Activated CD4-positive, alpha-beta T cell treated with anti-CD3 and anti-CD28 coated beads, Interleukin-2, amount 50 U/mL, for 4 hours (primary cell): ENCODE measurements at places on chromosomes 3 and 15.

DNA sequence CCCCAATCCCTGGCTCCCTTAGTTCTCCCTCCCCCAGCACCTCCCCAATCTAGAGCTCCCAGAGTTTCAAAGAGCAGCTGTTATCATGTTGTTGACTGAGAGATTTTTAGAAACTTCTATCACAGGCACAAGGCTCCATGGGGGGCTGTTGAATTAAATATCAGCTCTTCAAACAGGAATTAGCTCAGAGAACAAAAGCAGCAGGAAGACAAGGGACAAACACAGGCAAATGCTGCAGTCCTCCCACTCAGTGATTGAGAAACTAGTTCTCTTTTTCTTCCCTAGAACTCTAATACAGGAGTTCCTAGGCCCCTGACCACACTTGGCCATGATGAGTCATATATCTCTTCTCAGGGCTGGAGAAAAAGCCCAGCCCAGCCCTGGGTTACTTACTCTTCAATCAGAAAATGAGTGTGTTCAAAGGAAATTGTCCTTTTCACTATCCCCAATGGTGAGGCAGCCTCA is 262.1 kb downstream of the IGSF11 start:
- DNase-seq: no peak

DNA sequence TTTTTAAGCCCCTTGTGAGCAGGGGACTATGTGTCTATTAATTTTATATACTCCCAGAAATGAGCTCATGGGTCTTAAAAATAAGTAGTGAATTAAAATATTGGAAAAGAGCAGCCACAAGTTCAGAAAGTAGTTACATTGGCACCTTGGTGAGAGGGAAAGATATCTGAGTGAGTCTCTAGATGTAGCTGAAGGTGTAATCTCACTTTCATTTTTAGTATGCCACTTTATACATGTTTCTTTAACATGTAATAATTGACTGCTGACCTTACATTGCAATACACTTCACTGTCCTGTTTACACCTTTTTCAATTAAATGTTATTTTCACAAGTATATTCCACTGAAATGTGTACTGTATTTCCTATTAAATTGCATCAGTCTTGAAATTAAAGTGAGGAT is 12.1 kb upstream of the PAK6 start:
- no peak for DNase-seq

DNA sequence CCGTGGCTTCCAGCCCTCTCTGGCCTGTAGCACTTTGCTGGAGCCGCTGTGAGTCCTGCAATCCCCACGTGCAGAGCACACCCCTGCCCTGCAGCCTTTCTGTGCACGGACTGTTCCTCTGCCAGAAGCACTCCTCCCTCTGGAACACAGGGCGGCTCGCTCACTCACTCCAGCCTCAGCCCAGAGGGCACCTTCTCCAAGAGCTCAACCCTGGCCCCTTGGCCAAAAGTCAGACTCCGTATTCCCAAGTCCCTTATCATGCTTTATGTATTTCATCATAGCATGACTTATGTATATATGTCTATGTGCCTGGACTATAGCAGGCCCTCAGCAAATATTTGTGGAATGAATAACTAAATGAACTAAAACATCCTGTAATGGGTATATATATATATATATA is 63.2 kb downstream of the ASB7 start:
- DNase-seq: no peak

DNA sequence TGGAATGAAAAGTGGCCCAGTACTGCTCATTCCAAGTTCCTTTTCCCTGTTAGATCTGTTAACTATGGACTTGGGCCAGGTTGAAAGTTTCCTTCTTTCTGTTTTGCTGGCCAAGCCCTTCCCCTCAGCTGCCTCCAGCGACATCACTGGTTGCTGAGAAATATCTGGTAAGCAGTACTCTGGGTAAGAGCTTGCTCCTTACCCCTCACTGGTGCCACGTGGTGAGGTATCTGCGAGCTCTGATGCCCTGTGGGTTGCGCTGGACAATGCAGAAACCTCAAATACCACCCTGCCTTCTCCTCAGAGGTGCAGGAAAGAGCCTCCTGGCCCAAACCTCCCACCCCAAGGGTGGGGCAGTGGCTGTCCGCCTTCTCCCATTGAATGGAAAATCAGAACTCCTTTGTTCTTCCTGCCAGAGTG is 42.9 kb upstream of the APH1B start:
- DNase-seq: no peak

DNA sequence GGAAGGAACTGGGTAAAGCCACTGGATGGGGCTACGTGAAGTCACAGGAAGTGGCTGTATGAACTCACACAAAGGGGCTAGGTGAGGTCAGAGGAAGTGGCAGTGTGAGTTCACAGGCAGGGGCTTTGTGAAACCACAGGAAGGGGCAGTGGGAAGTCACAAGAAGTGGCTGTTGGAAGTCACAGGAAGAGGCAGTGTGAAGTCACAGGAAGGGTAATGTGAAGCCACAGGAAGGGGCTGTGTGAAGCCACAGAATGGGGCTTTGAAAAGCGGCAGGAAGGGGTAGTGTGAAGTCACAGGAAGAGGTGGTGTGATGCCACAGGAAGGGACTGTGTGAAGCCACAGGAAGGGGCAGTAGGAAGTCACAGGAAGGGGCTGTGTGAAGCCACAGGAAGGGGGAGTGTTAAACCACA is 34.6 kb downstream of the GASK1A start:
- DNase-seq: no peak

GRCh38 chr3:188516515-188516914 is 362.6 kb downstream of the LPP start:
- DNase-seq: no peak

- no peak for DNase-seq
Observed at GRCh38 chr3:28212681-28213080, 28.7 kb upstream of the CMC1 start.

DNA sequence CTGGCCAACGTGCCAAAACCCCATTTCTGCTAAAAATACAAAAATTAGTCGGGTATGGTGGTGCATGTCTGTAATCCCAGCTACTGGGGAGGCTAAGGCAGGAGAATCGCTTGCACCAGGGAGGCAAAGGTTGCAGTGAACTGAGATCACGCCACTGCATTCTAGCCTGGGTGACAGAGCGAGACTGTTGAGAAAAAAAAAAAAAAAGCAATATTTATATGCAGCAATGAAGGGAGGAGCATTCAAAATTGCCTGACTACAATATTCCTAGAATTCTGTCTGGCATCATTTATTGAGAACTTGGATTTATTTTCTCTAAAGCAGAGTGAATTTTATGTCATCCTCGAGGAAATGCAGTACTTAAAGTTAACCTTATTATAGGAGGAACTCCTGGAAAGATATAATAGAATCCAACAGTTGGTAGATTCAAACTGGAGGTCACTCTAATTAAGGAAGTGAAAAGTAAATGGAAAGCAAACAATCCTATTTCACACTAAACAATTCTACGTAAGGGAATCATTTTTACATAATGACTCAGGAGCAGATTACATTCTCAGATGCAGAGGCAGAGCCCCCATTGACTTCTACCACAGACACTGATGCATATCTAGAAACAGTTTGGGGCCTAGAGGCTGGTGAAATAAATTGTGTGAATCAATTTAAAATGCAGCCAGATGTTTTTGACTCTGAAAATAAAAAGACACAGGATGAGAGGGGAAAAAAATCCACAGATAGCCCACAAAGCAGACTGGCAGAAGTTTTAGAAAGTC is 82.1 kb upstream of the FHIT start:
- no peak for DNase-seq

DNA sequence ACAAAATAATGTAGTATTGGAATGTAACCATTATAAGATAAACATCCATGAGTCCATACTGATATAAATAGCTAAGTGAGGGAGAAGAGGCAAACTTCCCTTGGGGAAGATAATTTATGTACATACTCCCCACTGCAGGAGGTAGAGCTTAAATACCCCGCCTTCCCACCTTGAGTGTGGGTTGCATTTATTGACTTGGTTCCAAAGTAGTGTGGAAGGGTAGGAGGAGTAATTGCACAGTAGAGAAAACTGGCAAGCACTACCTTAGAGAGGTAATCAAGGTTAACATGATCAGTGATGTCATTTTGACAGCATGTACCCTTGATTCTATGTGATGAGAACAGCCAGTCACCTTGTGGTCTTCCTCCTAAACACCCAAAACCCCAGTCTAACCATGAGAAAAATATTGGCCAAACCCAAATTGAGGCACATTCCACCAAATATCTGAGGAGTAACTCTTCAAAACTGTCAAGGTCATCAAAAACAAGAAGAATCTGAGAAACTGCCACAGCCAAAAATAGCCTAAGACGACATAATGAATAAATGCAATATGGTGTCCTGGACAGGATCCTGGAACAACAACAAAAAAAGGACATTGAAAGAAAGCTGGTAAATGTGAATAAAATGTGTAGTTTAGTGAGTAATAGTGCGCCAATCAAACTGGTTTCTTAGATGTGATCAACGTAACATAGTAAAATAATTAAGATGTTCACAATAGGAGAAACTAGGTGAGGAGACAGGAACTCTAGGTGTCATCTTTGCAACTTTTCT is 774 bp upstream of the CNOT10 start:
- no peak for DNase-seq
